Right ventricle myocardium inferior (tissue), 1 donor: ENCODE measurements at places on chromosomes 2 and 18. TPM values are rescaled to one million over a fixed set of nuclear protein-coding genes. Genes with fewer than 3 reads are reported as not detected.

The CIDEA gene
- 1.7 TPM for total RNA-seq

The NEU2 gene
- total RNA-seq, result not detected

The MRPL44 gene
- total RNA-seq, result 36.5 TPM

The SIX2 gene
- 0.65 TPM for total RNA-seq

The ALPP gene
- not detected for total RNA-seq

The DRC1 gene
- total RNA-seq, result 0.30 TPM

The MFSD2B gene
- total RNA-seq, result not detected

The ANKRD30BL gene
- total RNA-seq, result not detected

The POMC gene
- total RNA-seq, result 9.1 TPM

The ATP6V1B1 gene
- not detected for total RNA-seq

The SLC35F5 gene
- total RNA-seq, result 54.0 TPM

The HOXD10 gene
- not detected for total RNA-seq
